Stimulated activated CD4-positive, alpha-beta T cell treated with anti-CD3 and anti-CD28 coated beads, Interleukin-1b, Interleukin-23, amount 100 ng/mL, for 1 hour (primary cell): ENCODE measurements at places on chromosomes 6 and 20.

- DNase-seq = no peak
Observed at GRCh38 chr6:89471287-89471867, 38.4 kb downstream of the ANKRD6 start.

GRCh38 chr20:32233286-32233685, 25.6 kb downstream of the POFUT1 start:
- no peak for DNase-seq

GRCh38 chr6:131999545-132000146, 48.5 kb upstream of the CCN2 start:
- DNase-seq = no peak

DNA sequence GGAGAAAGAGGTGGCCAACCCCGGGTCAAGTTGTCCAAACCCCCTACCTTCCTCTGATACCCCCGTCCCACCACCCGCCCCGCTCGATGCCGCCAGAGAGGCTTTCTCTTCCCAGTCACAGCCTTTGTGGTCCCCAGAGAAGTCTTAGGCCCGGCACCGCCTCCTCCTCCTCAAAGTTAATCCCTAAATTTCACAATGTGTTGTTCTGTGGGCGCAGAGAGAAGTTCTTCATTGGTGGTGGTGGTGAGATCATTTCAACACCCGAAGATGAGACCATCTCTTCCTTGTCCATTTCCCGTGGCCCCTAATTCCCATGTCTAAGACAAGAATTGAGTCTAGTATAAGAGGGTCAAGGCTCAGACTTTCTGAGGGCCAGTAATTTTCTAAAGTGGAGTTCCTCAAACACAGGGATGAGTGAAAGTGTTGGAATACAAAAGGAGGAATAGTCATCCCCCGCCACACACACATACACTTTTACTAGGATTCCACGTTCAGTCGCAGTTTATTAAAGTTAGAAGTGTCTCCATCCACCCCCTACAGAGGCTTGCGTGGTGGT, 10.4 kb downstream of the TRIM31 start:
- DNase-seq = no peak

- DNase-seq = no peak
Observed at GRCh38 chr20:57611586-57612311, 8.5 kb downstream of the ZBP1 start.

DNA sequence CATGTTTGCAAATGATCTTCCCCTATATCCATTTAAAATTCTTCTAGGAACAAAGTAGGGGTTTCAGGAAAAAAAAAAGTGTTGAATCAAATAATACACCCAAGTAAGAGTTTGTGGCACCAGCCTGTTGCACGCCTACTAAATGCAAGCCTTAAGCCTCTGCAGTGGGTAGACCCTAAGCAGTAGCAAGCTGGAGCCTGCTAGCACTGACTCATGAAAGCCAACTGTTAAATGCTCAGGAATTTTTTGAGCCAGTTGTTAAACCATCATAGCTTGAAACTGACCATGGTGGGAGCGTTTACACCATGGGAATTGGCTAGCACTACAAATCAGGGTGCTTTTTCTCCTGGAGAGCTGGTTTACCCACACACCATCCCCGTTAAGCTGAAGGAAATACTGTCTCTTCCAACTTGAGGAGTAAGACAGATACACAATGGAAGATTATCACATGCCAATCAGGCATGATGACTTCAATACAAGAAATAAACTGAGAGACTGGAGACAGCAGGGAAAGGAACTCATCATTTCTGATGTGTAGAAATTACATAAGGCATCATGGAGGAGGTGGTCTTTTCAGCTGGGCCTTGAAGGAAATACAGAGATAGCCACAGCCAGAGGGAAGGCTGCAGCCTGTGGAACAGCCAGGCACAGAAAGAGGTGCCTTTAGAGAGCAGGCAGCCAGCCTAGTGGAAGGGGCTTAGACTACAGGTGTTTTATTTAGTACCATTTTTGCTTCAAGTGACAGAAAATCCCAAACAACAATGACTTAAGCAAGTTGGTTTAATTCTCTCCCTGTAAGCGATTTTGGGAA, 110.8 kb downstream of the SNX5 start:
- DNase-seq = no peak

GRCh38 chr6:49415358-49415757, 47.7 kb downstream of the MMUT start:
- no peak for DNase-seq
